Stimulated activated CD8-positive, alpha-beta memory T cell treated with anti-CD3 and anti-CD28 coated beads, Interleukin-15, amount 100 ng/mL, for 4 hours (primary cell): ENCODE measurements at places on chromosomes 4 and X.

GRCh38 chr4:172377486-172378140, 564.4 kb downstream of the GALNTL6 start:
- no peak for DNase-seq

- no peak for DNase-seq
These were observed 551.4 kb upstream of the ADGRL3 start for GRCh38 chr4:60648774-60649173.

- no peak for DNase-seq
These were observed 24.9 kb upstream of the RNF150 start for GRCh38 chr4:141158219-141158618.

DNA sequence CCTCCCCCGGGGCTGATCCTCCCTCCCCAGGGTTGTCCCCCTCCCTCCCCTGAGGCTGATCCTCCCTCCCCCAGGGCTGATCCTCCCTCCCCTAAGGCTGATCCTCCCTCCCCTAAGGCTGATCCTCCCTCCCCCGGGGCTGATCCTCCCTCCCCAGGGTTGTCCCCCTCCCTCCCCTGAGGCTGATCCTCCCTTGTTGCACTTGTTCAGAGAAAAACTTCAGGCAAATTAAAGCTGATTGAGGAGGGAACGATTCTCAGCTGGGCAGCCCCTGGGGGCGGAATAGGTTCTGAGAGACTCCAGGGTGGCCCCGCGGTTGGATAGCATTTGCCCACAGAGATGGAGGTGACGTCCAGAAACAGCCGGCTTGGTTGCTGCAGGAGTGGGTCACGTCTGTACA, 110.7 kb upstream of the ADRA2C start:
- no peak for DNase-seq

- no peak for DNase-seq
These were observed 1.3 kb downstream of the NKAP start for GRCh38 chrX:119942173-119942819.

GRCh38 chr4:152983221-152983620, 47.1 kb downstream of the FHDC1 start:
- DNase-seq = no peak
